ENCODE measurements at places on chromosomes 3 and 15.

GRCh38 chr3:135460273-135460672, 505.3 kb upstream of the PPP2R3A start:
- no peak for DNase-seq

DNA sequence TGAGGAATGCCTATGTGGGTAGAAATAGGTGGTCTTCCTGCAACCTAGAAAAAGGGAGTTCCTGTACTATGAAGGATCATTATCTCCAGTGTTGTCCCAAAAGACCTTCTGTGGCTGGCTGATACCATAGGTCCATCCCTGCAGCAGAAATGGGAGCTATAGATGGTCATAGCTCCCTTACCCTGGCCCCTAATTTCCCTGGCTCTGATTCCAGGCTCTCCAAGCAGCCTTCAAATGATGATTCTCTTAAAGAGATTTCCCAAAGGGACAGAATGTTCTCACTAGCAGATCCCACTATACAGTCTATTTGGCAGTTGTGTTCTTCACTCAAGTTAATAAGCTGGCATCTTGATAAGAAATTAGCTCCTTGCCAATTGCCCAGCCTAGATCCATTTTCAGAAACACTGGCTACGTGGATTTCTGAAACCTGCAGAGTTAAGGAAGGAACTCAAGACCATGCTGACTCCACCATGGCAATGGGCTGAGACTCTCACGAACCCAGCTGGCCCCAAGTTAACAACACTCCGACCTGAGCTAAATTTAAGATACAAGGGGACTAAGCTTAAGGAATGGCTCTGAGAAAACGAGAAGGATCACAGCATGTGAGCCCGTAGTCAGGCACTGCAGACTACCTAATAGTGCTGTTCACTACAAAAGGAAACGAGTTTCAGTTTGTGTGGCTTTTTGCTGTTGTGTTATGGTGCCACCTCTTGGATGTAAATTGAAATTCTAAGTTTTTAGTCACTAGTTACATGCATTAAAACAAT, 11.4 kb downstream of the C15orf40 start:
- peak; percentile 9 for DNase-seq

DNA sequence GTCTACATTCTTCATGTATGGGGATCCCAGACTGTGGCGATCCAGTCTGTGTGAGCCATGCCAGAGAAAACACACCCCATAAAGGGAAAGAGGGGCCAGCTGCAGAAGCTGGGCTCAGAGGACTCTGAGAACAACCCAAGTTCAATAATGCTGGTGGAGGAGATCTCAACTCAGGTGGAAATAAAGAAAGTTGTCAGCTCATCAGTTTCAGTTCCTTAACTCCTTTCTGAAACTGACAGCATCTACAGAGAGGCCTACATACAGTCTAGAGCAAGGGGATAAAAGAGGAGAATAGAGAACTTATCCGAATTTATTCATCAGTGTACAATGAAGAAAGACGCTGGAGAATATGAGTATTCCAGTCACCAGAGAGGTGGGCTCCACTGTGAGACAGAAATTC, 77.0 kb downstream of the NTRK3 start:
- no peak for DNase-seq

GRCh38 chr3:67489816-67490215, 164.6 kb downstream of the SUCLG2 start:
- no peak for DNase-seq

GRCh38 chr3:190217081-190217480, 96.4 kb upstream of the P3H2 start:
- no peak for DNase-seq

DNA sequence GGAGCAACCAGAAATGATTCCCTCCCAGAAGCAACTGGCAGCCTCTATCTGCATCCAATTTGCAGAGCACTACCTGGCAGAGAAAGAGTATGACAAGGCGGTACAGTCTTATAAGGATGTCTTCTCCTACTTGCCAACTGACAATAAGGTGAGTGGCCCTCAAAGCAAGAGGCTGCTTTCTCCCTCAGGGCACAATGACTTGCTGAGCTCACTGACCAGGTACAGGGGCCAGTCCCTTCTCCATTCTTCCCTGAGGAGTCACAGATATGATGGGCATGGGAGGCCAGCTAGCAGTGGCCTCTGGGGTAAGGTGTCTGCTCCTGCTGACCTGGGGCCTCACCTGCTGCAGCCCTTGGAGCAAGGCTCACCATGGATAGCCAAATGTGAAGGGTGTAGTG, 20.3 kb downstream of the CSRNP1 start:
- DNase-seq = no peak

- DNase-seq = no peak
These were observed 107.4 kb upstream of the HES1 start for GRCh38 chr3:194028434-194029004.

- DNase-seq = peak; percentile 63
These were observed 28.9 kb upstream of the ICE2 start for GRCh38 chr15:60507596-60508424.

- DNase-seq = no peak
These were observed 52.4 kb downstream of the RBM6 start for GRCh38 chr3:49992326-49992725.

GRCh38 chr3:11727207-11727606, 83.5 kb upstream of the VGLL4 start:
- no peak for DNase-seq

- no peak for DNase-seq
These were observed 24.3 kb downstream of the CYP8B1 start for GRCh38 chr3:42851228-42851834.

GRCh38 chr15:73303636-73304035, 65.1 kb downstream of the HCN4 start:
- DNase-seq = no peak

- no peak for DNase-seq
These were observed 5.5 kb downstream of the FGF7 start for GRCh38 chr15:49428409-49429095.

DNA sequence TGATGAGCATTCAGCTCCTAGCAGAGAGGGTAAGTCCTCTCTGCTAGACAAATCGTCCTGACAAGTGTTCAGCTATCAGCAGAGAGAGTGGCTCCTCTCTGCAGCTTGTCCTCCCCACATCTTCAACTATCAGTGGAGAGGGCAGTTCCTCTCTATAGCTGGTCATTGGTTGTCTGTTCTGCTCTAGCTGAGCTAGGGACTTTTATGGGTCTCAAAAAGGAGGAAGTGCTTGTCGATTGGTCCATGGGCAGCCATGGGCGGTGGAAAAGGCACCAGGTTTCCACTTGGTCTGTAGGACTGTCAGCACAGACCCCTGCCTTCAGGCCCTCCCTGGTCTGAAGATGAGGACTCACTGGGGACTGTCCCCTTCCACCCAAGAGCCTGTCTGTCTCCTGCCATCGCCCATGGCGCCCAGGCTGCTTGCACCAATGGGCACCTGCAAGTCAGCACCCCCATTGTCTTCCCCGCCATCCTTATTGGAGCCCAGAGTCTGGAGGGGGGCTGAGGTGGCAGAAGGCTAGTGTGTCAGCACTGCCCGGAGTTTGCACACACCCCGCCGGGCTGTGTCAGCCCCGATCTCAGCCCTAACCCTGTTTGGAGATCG, 264.7 kb downstream of the ZBBX start:
- DNase-seq = no peak

- DNase-seq = no peak
These were observed 162.8 kb downstream of the CD47 start for GRCh38 chr3:107928084-107928445.

DNA sequence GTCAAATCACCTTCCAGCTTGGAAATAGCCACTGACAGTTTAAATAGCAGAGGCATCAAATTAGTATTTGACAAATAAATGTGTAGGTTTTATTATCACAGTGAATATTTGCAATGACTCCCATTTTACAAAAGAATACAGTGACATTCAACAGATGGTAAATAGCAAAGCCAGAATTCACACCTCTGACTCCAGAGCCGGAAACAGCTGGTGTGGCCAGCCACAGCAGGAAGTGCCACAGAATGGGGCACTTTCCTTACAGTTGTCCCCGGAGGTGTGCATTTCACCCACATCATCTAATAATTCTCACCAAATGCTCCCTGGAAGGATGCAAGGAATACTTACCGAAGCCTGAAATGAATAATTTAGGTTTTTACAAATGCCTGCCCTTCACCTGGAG, 295.7 kb upstream of the WNT5A start:
- DNase-seq = no peak

GRCh38 chr3:37236024-37236423, 61.6 kb upstream of the LRRFIP2 start:
- DNase-seq = no peak

DNA sequence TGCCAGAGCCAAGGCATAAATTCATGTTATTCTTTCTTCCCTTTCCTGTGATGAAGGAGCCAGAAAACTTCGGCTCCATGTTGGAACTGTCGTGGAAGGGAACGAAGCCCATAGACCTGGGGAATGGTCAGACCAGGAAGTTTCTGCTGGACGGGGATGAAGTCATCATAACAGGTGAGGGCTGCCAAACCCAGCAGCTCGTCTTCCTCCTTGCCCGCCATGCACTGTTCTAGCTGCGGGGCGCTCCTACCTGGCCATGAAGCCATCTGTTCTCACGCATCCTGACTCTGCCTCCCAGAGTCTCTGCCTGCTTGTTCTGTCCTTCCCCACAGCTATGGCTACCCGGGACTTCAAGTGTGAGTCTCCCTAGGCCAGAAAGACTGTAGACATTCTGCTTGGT, 28.2 kb downstream of the FAH start:
- no peak for DNase-seq

- peak; percentile 20 for DNase-seq
These were observed 120.5 kb downstream of the GREM1 start for GRCh38 chr15:32838338-32838737.

GRCh38 chr3:139718415-139718814, 40.6 kb upstream of the NMNAT3 start:
- DNase-seq = peak; percentile 2

GRCh38 chr3:157390713-157391515, 45.7 kb upstream of the PTX3 start:
- DNase-seq = no peak

GRCh38 chr3:64836097-64836496, 148.3 kb upstream of the ADAMTS9 start:
- DNase-seq = no peak

DNA sequence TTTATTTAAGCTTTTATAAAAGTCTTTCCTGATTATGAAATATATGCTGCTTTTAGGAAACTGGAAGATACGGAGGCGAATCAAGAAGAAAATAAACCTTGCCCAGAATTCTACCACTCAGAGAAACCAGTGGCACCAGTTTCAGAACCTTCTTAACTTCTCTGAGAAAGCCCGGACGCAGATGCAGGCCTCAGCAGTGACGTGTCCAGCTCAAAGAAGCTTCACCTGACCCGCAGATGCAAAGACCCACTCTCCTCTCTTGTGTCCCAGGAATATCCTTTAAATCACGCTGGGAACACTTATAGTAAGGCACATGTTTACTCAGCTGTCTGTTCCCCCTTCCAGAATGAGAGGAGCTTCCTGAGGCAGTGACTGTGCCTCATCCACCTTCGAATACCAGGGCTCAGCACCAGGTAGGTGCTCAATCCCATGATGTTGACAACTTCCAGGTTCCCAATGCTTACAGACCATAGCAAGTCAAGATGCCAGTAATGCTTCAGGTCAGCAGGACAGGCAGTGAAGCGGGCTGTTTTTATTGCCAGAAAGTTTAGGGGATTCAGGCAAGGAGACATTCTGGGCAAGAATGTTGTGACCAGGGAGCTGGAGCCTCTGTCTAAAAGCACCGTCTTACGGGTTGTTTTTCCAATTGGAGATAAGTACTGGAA, 39.9 kb upstream of the LDHAL6B start:
- no peak for DNase-seq

DNA sequence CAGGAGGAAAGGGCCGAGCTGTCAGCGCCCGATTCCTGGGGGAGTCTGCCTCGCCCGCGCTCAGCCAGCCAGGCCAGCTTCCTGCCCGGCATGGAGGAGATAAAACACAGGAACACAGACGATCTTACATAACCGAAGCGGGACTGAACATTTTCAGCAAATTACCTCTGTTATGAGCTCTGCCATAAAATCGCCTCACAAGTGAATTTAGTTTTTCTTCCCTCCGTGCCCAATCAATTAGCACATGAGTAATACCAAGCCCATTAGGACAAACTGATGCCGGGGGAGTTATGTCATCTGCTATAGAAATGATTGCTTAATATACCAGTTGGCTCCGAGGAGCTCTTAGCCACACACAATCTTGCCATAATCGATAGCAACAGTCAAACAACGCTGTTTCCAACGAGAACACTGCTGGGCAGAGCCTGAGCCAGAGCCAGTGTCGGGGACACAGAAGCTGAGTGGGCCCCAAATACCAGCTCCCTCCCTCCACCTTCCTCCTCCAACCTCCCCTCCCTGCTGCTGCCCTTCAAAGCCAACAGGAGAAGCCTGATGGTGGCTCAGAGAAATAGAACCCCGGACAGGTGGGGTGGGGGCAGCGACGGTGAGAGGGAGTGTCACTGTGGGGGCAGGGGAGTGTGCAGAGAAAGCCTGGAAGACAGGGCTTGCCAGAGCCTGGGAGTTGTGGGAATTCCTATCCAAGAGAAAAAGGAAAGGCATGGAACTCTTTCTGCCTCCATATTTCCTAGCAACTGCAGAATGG, 279.4 kb upstream of the TLE3 start:
- DNase-seq = peak; percentile 32

GRCh38 chr15:39830166-39830565, 47.5 kb upstream of the FSIP1 start:
- no peak for DNase-seq

DNA sequence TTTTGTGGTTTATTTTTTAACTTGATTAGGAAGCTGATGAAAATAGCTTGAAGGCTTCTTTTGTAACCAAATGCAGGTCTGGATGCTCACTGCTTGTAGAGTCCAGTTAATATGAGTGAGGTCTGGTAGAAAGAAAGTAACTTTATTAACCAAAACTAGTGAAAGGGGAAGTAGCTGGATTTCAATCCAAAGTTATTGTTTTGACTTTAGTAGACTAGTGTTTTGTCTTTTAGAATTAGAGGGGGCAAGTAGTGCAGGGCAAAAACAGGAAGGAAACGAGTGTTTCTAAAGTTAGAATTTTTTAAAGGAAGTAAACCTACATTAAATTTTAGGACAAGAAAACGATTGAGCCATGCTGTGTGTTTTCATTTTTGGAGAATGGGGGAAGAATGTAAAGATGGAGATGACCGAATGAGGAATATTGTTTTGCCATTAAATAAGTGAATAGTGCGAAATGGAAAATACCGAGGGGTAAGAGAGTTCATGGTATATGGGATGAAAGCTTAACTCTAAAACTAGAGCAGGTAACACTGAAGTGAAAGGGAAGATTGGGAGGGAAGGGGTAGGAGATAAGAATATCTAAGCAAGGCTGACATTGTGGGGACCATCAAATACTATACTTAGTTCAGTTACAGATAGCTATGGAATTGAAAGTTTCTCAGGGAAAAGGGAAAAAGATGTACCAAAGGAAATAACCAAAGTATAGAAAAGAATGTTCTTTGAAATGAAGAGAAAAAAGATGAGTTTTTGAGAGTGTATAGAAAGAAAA, 40.0 kb downstream of the USP3 start:
- no peak for DNase-seq

DNA sequence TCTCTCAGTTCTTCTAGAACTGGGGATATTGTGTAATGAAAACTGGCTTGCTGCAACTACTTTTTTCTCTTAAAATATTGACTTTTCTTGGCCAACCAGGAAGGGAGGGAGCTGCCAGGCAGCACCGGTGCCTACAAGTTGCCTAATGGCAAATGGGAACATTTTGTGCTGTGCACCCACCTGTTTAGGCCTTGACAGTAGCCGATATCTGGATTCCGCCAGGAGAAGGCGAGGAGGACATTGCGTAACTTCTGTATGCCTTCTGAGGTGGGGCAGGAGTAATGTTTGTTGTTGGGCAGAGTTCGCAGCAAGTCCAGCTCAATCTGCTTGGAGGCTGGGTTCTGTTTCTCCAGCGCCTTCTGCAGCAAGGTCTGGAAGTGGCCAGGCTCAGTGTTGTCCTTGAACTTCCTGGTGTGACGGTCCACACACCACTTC, 64.9 kb downstream of the TBC1D2B start:
- DNase-seq = no peak

Data from hippocampal formation (tissue), 2 donors.